NCI-H526 treated with DMSO at 0.1 percent for 48 hours (cell line): ENCODE measurements at places on chromosomes 5 and 9.
A peak's percentile ranks its signal among the peaks of the same experiment; 100 is the strongest.

GRCh38 chr9:114757395-114757794 lies 48.4 kb downstream of the TNFSF15 start:
- DNase-seq: no peak

GRCh38 chr9:88414298-88414697 lies 26.1 kb downstream of the SPIN1 start:
- no peak for DNase-seq

DNA sequence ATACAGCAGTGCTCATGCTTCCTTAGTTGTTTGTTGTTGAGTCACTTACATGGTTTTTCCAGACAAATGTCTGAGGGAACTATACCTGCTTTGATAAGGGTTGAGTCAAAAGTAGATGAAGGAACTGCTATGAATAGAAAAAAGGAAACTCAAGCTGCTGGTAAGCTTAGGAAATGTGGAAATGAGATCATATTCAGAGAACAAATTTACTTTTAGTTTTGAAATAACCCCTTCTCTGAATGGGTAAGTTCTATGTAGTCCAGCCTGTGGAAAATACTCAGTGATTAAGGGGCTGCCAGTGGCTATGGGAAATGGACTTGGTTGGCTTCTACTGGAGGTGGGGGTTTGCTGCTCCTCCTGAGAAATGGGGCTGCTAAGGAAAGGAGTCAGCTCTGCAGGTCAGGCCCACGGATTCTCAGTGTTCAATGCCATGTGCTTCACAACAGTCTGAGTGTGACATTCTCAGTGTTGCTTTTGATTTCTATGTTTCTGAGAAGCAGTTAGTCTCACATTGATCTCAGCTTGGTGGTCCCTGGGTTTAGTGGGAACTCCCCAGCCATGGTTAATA lies 47.7 kb upstream of the GLRX start:
- no peak for DNase-seq

DNA sequence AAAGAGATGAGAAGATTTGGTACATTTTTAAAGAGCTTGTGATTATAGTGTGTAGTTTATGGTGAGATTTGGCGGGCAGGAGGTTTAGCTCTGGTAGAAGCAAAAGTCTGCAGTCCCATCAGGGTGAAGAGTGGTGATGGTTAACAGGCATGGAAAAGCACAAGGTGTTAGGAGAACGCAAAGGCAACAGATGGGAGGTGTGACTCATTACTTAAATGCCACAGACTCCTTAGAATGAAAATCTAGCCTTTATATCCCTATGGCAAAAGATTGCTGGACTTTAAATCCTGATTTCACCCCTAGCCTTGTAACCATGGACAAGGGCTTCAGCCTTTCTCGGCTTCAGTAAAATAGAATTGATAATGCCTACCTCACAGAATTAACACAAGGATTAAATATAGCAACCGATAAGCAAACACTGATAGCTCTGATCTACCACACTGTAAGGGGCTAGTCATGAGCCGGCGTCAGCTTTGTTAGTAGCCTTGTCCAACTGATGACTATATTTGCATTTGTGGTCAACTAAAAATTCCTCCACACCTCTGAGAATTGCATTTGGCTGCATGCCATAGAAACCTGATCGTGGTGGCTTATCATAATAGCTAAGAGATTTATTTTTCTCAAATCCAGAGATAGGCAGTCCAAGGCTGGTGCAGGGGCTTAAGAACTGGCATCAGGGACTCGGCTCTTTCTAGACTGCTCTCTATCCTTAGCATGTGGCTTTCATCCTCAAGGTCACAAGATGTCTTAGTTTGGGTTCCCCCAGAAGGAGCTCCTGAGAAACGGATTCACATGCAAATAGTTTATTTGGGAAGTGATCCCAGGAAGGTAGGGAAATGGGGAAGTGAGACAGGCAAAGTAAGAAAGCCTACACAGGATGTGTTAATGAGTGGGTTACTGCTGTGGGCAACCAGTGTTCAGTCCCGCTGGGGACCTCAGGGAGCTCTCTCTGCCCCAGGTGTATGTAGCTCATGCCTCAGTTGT lies 19.6 kb downstream of the MFAP3 start:
- DNase-seq: peak; percentile 91

GRCh38 chr9:81620002-81620390 lies 69.4 kb downstream of the TLE1 start:
- no peak for DNase-seq

GRCh38 chr9:95626885-95627558 lies 110.3 kb upstream of the PTCH1 start:
- DNase-seq: no peak

DNA sequence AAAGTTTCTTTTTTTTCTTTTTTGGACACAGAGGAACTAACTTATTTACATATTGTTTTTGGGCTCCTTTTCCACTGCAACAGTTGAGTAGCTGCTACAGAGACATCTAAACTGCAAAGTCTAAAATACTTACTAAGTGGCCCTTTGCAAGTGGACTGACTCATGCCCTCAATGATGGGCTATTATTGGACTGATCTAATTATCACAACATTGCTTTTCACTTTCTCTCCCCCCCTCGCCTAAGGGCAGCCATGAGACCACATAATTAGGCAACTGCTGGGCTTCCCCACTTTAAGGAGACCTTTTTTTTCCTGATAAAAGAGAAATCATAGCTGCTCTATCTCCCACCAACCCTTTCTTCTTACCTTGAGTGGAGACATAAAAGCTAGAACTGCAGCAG lies 47.0 kb downstream of the PLK2 start:
- DNase-seq: no peak

GRCh38 chr5:175693741-175694140 lies 35.9 kb downstream of the HRH2 start:
- no peak for DNase-seq
